ENCODE measurements at places on chromosomes 3 and 15. TPM values are rescaled to one million over a fixed set of nuclear protein-coding genes. Genes with fewer than 3 reads are reported as not detected.
A peak's percentile ranks its signal among the peaks of the same experiment; 100 is the strongest.

- no peak for DNase-seq
These were observed 33.7 kb downstream of the UQCC5 start for GRCh38 chr3:52570076-52570475.

- no peak for DNase-seq
These were observed 11.0 kb downstream of the MRAS start for GRCh38 chr3:138359148-138359918.

DNA sequence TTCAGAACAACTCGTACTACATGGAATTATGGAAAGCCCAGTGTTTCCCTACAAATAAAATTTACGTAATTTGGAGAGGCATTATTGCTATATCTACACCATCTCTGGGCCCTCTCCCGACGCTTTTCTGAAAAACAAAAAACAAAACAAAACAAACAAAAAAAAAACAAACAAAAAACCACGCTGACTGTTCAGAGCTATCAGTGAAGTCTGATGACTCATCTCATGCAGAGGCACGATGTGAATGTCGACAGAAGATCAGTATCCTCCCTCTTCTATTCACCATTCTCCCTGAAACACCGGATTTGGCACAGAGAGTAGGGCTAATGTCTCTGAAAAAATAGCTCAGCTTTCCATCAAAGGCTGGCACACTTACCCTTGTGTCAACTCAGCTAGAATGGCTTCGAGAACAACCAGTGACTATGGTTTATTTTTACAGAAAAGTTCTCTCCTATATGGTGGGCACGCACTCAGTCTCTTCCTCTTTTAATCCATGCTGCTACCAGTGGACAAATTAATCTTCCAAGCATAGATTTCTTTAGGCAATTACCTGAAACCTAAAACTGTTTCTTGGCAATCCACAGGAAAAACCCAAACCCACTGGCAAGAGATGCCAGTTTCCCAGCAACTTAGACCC, 1.5 kb downstream of the CRBN start:
- peak; percentile 50 for DNase-seq

KAT2B gene
- 33.6 TPM for total RNA-seq

C3orf49 gene
- not detected for total RNA-seq

KIF23 gene
- 61.8 TPM for total RNA-seq

All from SK-MEL-5 (cell line).